ENCODE measurements at places on chromosomes 2 and 18.

DNA sequence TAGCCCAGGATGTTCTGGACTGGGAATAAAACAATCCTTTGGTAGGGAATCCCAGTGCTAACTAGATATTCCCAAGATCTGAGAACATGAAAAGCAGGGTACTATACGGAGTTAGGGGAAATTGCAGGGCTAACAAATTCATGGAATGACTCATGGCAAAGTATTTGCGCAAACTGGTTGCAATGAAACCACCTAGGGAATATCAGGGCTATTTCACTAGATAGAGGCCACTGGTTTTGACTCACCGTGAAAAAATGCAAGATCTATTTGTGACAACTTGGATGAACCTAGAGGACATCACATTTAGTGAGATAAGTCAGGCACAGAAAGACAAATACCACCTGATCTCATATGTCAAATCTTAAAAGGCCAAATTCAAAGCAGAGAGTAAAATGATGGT is 233.3 kb downstream of the MBD2 start:
- peak; percentile 9 for DNase-seq

DNA sequence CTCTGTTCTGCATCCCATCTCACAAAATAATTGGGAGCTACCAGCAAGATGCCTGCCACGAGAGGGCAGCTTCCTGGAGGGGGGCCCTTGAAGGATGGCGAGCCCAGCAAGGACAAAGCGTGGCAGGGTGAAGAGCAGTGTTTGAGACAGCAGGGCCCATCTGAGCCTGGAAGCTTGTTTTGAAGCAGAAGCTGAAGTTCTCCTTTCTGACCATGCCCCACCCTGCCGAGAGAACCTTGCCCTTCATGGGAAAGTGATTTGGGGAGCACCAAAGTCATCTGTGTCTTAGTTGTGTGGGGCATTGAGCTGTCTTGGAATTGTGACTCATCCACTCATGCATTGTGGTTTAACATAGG is 216.3 kb downstream of the BCL11A start:
- no peak for DNase-seq

DNA sequence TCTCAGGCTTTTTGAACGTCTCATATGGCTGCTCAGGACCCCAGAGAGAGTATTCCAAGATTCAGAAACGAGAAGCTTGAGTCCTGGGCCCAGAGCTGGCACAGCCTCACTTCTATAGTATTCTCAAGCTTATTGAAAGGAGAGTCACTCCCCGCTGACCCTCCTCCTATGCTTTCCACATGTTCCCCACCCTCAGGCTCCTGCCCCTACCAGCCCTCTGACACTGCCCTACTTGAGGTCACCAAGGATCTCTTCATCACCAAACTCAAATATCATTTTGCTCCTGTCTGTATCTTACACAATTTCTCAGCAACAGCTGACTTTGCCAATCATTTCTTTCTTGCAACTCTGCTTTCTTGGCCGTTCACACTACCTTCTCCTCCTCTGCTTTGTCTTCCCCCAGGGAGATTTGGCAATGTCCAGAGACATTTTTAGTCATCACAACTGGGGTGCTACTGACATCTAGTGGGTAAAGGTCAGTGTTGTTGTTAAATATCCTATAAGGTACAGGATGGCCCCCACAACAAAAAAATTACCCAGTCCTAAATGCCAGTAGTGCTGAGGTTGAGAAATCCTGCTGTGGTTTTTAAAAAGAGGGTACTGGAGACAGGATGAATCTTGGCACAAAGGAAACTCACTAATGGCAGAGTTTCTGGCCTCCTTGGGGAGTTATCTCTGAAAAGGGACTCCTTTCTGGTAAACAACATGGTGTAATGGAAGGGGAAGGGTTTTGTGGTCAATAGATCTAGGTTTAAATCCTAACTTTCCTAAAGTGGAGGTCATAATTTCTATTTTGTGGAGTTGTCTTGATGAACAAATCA is 26.9 kb upstream of the INSIG2 start:
- peak; percentile 60 for DNase-seq

GRCh38 chr2:156219491-156220100 is 112.9 kb downstream of the NR4A2 start:
- no peak for DNase-seq

- DNase-seq: peak; percentile 62
Measured at GRCh38 chr18:34809451-34810072, 99.5 kb downstream of the DTNA start.

- no peak for DNase-seq
Measured at GRCh38 chr2:50402654-50402960, 629.3 kb downstream of the NRXN1 start.
